ENCODE measurements at places on chromosomes 6 and 20.

DNA sequence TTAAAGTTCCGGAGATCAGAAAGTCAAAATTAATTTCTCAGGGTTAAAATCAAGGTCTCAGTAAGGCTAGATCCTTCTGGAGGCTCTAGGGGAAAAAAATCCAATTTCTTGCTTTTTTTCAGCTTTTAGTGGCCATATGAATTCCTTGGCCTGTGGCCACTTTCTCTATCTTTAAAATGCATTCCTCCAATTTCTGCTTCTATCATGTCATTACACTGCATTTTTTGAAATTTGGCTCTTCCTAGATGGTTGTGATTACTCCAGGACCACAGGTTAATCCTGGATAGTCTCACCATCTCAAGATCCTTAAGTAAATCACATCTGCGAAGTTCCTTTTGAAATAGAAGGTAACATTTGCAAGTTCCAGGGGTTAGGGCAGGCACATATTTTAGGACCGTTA is 1294.9 kb upstream of the CITED2 start:
- DNase-seq = no peak

GRCh38 chr6:166495487-166496314 is 90.8 kb downstream of the RAMACL start:
- DNase-seq = no peak

DNA sequence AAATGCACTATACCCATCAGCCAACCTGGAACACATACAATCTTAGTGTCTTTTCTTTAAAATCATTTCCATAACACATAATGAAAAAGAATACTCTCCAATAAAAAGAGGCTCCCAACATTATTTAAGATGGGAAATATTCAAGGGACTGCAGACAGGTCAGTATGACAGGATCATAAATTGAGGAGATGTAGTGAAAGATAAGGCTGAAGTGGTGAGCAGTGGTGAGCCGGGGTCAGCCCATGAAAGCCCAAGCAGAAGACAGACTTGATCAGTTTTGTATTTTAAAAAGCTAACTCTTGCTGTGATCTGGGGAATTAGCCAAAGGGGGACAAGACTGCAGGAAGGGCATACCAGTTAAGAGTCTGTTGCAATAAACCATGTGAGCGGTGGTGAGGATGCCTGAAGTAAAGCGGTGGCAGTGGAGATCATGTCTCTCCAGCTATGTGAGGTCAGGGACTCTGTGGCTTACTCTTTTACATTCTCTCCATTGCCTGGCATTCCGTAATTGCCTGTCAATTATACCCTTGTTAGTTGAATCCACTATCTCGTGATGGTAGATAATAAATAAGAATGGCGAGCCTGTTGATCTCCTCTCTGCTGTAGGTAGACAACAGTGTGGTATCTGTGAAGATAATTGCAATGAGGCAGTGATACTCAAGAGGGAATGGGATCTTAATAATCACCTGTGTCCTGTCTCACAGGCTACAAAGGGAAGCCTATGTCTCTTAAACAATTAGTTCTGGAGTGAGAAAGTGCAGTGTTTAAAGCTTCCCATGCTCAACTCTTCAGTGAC is 97.4 kb downstream of the FILIP1 start:
- no peak for DNase-seq

GRCh38 chr6:150116200-150116800 is 26.5 kb upstream of the PPP1R14C start:
- no peak for DNase-seq

DNA sequence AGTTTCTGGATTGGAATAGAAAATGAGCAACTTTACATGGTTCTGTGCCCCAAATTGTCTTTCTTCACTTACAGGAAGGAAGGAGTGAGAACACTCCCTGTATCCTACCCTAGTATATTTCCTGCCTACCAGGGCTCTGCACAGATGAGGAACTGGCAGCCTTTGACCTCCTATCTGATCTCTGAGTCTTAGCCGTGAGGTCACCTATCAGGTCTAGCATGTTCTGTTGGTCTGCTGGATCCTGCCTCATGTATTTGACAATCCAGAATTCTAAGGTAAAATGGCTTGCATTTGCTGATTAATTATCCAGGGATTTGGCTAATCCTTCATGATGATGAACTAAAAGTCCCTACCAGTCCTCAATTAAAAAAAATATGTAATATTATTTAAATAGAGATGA is 35.0 kb upstream of the TRAM2 start:
- DNase-seq = no peak

DNA sequence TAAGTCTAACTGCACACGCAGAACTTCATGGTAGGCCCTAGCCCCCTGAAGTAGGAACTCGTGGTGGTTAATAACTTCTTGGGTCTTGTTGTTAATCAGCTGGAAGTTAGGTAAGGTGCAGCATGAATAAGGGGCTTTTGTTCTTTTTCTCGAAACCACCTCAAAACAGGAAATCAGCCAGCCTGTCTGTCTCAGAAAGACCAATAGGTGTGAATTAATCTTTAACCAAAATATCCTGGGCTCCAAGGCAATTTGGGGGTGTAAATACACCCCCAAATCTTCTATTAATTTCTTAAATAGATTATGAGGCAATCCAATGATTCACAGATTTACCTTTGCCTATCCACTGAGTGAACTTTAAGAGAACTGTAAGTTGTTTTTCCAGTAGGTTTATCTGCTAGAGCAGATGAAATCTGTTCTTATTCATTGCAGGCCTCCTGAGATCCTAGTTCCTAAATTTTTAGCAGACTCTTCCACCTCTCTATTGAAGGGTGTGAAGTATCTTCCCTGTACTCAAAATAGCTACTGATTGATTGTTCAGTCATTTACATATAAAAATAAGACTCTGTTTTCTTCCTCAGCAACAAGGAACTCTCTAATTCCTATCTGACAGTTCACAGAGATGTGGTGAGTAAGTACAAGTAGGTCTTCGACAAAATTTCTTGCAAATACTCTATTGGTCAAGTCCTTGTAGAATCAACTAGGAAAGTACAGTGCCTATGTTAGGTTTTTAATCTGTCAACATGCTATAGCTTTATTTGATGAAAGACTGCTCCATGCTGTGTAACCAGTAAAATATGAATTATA is 427.1 kb upstream of the NOX3 start:
- no peak for DNase-seq

DNA sequence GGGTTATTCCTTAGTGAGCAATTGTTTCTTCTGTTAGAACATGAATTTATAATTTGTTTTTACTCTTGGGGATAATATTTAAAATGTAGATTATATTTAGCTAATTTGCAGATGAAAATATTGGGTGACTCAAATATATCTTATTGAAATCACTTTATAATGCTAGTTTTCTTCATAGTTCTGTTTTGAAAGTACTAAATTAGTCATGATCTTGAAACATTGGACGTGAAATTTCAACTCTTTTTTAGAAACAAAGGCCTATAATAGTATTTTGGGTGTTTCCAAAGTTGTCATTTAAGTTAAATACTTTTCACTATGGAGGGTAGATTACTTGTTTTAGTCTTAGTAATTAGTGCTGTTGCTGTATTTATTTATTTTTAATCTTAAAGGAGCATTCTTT is 250.9 kb downstream of the UTRN start:
- DNase-seq = no peak

DNA sequence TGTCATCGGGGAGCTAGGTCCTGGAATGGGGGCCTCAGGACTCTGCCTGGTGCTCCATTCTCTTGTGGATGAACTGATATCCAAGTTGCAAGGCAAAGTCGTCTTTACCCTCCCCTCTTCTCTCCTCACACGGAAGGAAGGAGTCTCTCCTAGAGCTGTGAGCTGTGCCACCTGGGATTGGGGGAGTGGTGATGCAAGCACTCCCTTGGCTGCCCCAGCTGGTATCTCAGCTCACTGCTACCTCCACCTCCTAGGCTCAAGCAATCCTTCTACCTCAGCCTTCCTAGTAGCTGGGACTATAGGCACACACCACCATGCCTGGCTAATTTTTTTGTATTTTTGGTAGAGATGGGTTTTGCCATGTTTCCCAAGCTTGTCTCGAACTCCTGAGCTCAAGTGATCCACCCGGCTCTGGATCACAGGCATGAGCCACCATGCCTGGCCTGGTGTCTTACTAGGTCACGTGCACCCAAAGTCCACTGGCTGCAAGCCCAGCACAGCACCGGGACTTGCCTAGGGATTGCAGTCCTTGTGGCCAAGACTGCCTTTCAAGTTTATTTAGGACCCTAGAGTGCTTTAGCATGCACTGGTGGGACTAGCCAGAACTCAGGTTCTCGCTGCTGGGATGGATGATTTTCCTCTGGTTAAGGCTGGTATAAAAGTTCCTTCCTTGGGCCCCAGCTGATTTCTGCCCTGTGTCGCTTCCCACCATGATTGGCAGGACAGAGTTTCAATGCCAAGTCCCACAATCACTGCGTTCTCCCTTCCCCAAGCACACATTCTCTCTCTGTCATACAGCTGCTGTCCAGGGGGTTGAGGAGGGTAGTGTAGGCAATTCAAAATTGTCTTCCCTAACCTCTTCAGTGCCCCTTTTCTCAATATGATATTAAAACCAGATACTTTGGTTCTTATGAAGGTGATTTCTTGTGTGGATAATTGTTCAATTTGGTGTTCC is 33.5 kb downstream of the SMAP1 start:
- DNase-seq = no peak

DNA sequence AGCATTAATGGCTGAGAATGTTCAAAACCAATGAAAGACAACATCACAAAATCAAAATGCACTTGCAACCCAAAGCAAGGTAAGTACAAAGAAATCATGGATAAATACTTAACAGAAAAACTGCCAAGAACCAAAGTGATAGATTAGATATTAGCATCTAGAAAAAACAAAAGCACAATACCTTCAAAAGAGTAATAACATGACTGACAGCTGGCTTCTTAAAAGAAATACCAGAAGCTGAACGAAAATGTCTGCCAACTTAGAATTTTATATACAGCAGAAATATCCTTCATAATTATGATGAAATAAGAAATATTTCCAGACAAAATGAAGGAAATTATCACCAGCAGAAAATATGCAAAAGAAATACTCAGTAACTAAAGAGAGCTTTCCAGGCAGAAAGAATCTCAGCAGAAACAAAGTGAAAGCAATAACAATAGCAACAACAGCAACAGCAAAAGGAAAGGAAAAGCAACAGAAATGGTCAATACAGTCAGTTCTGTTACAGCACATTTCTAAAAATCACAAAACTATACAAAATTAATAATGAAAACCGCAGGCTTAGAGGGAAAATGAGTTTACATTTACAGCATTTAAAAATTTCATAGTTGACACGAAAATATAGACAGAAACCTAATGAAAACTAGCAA is 121.5 kb upstream of the MAN1A1 start:
- no peak for DNase-seq
